HCT116 (cell line): ENCODE measurements at places on chromosomes 4 and X. TPM values are rescaled to one million over a fixed set of nuclear protein-coding genes. Genes with fewer than 3 reads are reported as not detected.

- H3K36me3 ChIP-seq: no peaks in the 10 kb centered on the region
- no peak overlapping the region for H3K27ac ChIP-seq
- no peak overlapping the region for H3K4me3 ChIP-seq
- H3K27me3 ChIP-seq: no peaks in the 10 kb centered on the region
- no peak for DNase-seq
These were observed 31.8 kb upstream of the UGT2A1 start for GRCh38 chr4:69684804-69685203.

GRCh38 chrX:10341309-10341708, 184.5 kb downstream of the CLCN4 start:
- no peaks in the 10 kb centered on the region for H3K27me3 ChIP-seq
- no peaks in the 10 kb centered on the region for H3K4me1 ChIP-seq
- H3K36me3 ChIP-seq: no peaks in the 10 kb centered on the region
- no peak overlapping the region for H3K27ac ChIP-seq
- no peak for DNase-seq
- H3K4me3 ChIP-seq: no peak overlapping the region

Gene FMR1NB
- total RNA-seq: not detected

- no peaks in the 10 kb centered on the region for H3K27me3 ChIP-seq
- H3K4me1 ChIP-seq: no peaks in the 10 kb centered on the region
- H3K36me3 ChIP-seq: no peaks in the 10 kb centered on the region
- no peak for DNase-seq
These were observed 110.7 kb downstream of the AASDH start for GRCh38 chr4:56276547-56276946.

DNA sequence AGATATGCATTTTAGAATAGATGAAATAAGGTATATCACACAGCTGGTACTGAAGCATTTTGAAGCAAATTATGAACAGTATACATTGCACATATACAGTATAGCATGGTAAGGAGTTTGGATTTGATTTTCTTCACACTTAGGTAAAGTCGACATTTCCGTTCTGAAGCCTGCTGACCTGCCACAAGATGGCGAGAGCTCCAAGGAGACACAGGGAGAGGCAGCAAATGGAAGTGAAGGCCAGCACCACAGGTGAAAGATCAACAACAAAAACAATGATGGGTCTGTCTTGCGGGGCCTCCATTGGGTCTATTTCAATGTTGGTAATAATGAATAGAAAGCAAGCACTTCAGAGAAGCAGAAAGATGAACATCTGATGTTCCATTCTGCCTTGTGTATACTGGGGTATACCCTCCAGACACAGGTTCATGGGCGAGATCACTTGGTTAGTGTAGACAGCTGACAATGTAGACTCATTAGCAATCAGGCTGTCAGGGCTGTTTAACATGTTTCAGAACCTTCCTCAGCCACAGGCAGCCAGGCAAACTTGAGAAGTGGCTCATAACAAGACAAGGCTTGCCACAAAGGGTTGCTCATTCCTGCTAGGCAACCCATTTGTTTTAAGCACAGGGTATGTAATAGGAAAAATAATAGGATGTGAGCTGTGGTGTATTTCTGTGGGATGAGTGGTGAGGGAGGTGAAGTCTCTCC, 21.4 kb upstream of the NOX1 start:
- no peaks in the 10 kb centered on the region for H3K36me3 ChIP-seq
- peak; percentile 26 for DNase-seq
- H3K27me3 ChIP-seq: no peaks in the 10 kb centered on the region
- H3K27ac ChIP-seq: no peak overlapping the region
- H3K4me3 ChIP-seq: no peak overlapping the region

DNA sequence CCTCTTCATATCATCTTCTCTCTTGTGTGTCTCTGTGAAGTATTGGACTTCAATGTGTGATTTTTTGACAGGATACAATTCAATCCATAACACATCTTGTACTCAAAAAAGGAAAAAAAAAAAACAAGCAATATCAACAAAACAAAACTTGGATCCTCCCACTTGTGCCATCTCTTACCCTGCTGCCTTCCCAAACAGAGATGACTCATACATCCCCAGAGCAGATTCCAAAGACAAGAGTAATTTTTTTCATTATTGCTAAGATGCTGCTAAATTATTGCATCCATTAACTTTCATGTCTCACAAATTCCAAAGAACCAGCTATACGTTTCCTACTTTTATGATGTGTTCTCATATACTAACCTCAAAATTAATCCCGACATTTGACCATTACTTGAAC, 479.2 kb downstream of the GBA3 start:
- H3K4me3 ChIP-seq: no peak overlapping the region
- no peak overlapping the region for H3K27ac ChIP-seq
- no peaks in the 10 kb centered on the region for H3K36me3 ChIP-seq
- no peak for DNase-seq
- H3K4me1 ChIP-seq: no peaks in the 10 kb centered on the region
- H3K27me3 ChIP-seq: no peaks in the 10 kb centered on the region

- H3K27ac ChIP-seq: no peak overlapping the region
- no peaks in the 10 kb centered on the region for H3K4me1 ChIP-seq
These were observed 127.5 kb upstream of the BMP3 start for GRCh38 chr4:80903020-80903419.

GRCh38 chr4:26941951-26942350, 81.3 kb downstream of the STIM2 start:
- no peaks in the 10 kb centered on the region for H3K27me3 ChIP-seq
- no peak overlapping the region for H3K27ac ChIP-seq
- H3K4me1 ChIP-seq: no peaks in the 10 kb centered on the region; the same call in 1 of the 2 replicates
- no peak overlapping the region for H3K4me3 ChIP-seq
- H3K36me3 ChIP-seq: no peaks in the 10 kb centered on the region

DNA sequence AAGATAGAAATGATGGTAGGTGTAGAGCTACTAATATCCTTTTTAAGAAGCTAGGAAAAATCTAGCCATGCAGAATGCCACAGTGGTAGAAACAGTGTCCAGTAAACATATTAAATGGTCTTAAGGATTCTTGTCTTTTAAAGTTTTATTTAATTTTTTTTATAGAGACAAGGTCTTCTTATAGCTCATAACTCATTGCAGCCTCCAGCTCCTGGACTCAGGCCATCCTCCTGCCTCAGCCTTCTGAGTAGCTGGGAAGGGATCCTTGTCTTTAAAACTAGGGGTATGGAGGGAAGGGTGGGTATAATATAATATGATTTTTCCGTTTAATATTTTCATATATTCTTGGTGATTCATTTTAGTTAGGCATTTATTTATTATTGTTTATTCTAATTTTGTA, 3.8 kb downstream of the TMEM165 start:
- peaks cover 24% of the 10 kb centered on the region for H3K36me3 ChIP-seq
- H3K27me3 ChIP-seq: no peaks in the 10 kb centered on the region
- H3K4me3 ChIP-seq: no peak overlapping the region
- H3K27ac ChIP-seq: no peak overlapping the region
- DNase-seq: no peak

DNA sequence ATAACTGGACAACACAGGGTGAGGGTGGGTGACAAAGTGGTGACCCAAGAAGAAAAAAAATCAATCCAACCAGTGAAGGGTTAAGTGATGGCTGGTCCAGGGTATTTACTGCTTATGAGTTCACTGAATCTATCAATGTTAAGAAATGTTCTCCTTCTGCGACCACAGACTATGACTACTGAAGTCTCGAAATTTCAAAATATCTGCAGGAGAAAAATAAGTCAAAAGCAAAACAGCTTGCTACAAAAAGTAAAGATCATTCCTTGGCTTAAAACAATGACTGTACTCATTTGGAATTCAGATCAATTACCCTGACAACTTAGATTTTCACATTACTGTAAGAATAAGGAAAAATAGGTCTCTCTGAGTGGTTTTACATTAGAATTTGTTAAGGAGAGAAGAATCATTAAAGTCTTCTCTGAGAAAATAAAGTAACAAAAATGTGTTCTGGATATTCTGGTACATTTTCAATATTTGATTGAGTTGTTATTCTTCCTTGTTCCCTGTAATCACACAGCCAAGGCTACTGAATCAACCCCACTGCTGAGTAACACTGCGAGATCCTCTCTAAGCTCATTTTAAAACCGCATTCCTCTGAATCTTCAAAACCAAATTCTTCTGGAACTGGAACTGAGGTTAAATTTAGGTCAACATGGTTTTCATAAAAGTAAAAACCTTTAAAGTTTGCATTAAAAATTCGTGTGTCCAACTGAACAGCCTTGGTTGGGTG, 22.7 kb downstream of the SMPX start:
- no peaks in the 10 kb centered on the region for H3K36me3 ChIP-seq
- no peak overlapping the region for H3K4me3 ChIP-seq
- DNase-seq: no peak
- H3K4me1 ChIP-seq: no peaks in the 10 kb centered on the region
- H3K27me3 ChIP-seq: no peaks in the 10 kb centered on the region
- H3K27ac ChIP-seq: no peak overlapping the region

GRCh38 chrX:70755850-70756249, 152.7 kb downstream of the TEX11 start:
- DNase-seq: no peak
- H3K4me1 ChIP-seq: no peaks in the 10 kb centered on the region
- no peaks in the 10 kb centered on the region for H3K36me3 ChIP-seq
- H3K27ac ChIP-seq: no peak overlapping the region
- no peaks in the 10 kb centered on the region for H3K27me3 ChIP-seq

Gene PNPLA4
- 15.5 TPM for total RNA-seq

DNA sequence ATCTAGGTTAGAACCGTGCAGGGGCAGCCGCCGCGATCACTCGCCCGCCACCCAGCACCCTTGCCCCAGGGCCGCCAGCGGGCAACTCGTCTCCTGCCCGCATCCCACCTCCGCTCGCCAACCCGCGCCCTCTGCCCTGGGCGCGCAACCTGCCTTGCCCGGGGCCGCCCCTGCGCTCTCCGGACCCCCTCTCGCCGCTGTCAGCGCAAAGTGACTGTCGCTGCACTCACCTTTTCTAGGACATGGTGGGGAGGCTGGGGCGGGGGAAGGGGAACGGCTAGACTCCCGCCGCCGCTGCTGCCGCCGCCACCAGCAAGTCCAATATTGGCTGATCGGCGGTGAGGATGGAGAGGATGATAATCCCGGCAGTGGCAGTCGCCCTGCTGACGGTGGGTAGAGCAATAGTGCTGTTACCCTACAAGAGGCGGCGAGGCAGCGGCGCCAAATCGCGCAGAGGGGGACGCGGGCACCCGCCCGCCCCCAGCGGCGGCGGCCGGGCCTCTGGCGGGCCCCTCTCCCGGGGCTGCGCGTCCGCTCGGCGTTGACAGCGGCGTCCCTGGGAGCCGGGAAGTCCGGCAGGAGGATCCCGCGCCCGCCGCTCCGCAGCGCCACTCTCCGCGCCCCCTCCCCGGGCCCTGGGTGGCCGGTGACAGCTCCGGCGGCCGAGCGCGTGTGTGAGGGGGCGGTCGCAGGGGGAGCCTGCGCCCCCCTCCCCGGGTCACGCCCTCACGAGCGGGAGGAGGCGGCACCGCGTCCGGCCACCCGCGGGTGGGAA, 2.3 kb upstream of the NR3C2 start:
- no peak overlapping the region for H3K27ac ChIP-seq
- H3K4me1 ChIP-seq: peaks cover 4% of the 10 kb centered on the region; the same call in 1 of the 2 replicates
- H3K27me3 ChIP-seq: no peaks in the 10 kb centered on the region; the same call in none of the 2 replicates
- H3K36me3 ChIP-seq: no peaks in the 10 kb centered on the region
